NCI-H345 (cell line): ENCODE measurements at places on chromosomes 5 and 9.

DNA sequence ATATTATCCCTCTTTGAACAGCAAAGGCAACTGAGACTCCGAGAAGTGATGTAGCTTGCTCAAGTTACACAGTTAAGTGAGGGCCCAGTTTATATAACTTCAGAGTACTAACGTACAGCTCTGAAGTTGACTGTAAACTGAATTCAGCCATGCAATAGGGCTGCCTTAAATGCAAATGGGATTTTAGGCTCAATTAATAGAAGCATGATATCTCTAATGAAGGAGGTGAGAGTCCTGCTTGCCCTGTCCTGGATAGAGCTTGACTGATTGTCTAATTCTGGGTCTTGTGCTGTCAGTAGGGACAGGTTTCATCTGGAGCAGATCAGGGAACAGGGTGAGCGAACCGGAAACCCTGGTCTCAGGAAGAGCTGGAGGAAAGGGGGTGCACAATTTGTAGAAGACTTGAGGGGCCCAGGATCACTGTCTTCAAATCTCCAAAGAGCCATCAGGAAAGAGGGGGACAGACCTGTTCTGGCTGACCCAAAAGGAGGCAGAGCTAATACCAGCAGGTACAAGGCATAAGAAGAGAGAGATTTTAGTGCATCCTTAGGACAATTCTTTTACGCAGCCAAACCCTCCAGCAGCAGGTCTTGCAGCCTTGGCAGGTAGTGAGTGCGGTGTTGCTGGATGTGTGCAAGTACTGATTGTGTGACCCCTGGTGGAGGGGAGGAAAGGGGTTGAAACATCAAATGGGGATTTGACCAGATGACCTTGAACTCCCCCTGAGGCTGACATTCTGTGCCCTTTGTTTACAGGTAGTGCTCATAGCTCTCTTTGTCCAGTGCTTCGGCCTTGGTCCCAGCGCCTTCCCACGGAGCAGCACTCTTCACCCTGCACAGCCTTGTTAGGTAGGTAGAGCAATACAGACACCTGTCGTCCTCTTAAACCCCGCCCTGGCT lies 13.0 kb downstream of the GSN start:
- DNase-seq, result no peak

- no peak for DNase-seq
These were observed 18.1 kb upstream of the RGMB start for GRCh38 chr5:98755406-98755805.

- no peak for DNase-seq
These were observed 5.6 kb downstream of the OTULINL start for GRCh38 chr5:14587150-14587549.

DNA sequence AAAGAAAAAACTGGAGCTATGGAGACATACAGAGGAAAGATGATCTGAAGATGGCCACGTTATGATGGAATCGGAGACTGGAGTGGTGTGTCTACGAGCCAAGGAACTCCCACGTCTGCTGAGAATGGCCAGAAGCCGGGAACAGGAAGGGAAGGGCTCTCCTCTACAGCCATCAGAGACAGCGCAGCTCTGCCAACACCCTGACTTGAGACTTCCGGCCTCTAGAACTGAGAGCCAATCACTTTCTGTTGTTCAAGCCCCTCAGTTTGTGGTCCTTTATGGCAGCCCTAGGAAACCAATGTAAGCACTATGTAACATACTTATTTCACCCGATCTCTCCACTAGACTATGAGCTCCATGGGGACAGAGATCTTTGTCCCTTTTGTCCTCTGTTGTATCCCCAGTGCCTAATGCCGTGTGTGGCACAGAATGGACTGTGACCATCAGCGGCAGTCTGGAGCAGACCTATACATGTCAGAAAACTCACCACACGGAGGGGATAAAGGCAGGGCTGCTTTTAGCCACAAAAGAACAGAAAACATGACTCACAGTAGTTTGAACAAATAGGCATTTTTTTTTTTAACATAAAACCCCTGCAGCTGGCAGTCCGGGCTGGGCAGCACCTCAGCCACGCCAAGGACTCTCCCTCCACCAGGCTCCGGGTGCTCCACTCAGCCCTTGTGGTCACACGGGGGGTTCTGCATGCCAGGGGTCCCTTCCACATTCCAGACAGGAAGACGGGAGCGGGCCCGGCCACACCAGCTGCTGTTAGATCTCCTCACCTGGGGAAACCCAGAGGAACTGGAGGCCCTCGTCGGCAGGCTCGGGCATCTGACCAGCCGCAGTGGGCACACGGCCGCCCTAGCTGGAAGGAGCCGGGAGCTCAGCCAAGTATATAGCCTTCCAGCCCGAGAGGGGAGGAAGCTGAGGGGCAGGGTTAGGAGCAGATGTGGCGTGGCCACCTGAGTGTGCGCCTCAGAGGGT lies 16.1 kb upstream of the MXD3 start:
- no peak for DNase-seq

- no peak for DNase-seq
These were observed 187.1 kb downstream of the EDIL3 start for GRCh38 chr5:84197538-84197937.

DNA sequence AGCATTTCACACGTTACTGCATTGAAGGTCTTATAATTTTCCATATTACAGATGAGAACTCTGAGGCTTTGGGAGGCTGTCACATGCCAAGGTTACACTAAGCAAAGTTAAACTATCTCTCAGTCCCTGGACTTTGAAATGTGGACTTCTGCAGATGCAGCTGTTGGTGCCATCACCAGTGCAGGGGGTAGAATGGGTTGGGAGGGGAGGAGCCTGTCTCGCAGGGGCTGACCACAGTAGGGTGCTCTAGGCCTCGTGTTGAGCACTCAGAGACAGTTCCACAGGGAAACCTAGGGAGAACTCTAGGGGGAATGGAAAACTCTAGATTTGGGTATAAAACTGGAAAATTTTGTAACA lies 220.9 kb downstream of the MAPKAP1 start:
- DNase-seq, result no peak

DNA sequence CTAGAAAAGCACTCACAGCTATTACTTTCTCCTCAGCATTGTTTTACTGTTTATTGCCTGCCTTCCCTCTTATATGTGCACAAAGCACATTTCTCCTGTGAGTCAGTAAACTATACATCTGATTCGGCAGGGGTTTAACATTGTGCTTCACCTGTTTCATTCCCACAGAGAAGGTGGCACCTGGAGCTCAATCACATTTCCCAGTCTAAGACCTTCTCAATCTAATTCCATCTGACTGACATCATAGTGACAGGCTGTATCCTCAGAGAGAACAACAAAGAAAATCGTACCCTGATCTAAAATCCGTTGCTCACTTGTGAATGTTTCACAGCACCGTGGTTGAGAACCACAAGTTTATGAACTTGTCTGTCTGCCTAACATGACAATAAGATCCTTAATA lies 92.4 kb upstream of the CAST start:
- peak; percentile 14 for DNase-seq

GRCh38 chr5:37637165-37637845 lies 202.5 kb downstream of the GDNF start:
- DNase-seq, result no peak

GRCh38 chr9:99725852-99726251 lies 95.8 kb upstream of the NR4A3 start:
- no peak for DNase-seq

- no peak for DNase-seq
These were observed 232.0 kb downstream of the RFK start for GRCh38 chr9:76162086-76162730.

GRCh38 chr5:150763023-150763769 lies 4.4 kb upstream of the DCTN4 start:
- peak; percentile 84 for DNase-seq

DNA sequence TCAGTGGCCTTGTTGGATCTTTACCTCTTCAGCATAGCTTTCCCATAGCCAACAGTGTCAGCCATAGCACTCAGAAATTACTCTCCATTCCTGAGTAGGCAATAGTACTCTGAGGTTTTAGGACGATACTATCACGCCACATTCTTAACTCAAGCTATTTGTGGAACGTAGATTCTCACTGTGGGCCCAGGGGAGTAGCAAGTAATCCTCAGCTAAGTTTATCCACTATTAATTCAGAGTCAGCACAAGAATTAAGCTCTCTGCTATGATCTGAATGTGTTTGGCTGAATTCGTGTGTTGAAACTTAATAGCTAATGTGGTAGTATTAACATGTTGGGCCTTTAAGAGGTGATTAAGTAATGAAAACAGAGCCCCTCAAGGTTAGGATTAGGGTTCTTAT lies 858.8 kb upstream of the NUDT12 start:
- DNase-seq, result no peak
